Activated naive CD4-positive, alpha-beta T cell treated with Interleukin-2 at 50 U/mL for 16 hours (primary cell): ENCODE measurements at places on chromosomes 11 and 22.

GRCh38 chr11:92461447-92461846 is 236.8 kb downstream of the FAT3 start:
- DNase-seq: no peak

DNA sequence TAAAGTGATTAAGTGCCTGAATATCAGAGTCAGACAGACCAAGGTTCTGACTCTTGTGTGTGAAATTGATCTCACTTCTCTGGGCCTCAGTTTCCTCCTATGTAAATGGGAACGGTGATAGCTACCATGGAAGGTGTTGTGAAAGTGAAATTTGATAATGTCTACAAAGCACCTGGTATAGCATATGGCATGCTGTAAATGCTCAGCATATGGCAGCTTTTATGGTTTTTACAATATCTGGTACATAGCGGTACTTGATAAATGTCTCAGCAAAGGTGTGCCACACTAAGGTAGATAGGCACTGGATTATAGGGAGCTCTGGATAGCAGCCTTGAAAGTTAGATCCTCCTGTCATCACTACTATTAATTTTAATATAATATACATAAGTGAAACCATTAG is 19.9 kb downstream of the POU2AF2 start:
- no peak for DNase-seq

DNA sequence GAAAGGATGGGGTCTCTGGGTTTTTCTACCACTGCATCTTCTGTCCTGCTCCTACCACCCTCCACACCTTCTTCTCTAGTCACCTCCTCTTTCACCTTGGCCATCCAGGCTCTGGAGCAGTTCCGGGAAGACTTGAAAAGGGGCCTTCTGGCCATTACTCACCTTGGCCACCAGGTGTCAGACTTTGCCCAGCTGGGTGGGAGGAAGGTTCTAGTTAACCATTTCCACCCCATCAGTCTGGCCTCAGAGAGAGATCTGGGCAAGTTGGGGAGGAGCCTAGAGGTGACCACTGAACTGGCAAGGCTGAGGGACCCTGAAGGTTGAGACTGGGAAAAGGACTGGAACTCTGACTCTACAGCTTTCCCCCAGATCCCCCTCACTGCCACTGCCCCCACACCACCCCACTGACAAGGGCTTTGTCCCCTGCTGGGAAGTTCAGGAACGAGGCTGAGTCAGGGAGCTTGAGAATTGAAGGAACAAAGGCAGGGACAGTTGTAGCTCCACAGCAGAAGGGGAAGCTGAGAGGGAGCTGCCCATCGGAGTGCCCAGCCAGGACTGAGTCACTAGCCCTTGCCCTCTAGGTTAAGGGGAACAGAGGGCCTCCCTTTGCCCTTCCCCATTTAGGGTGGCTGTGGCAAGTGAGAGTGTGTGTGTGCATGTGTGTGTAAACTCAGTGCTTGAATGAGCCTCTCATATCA is 3.7 kb upstream of the POLD4 start:
- peak; percentile 70 for DNase-seq

DNA sequence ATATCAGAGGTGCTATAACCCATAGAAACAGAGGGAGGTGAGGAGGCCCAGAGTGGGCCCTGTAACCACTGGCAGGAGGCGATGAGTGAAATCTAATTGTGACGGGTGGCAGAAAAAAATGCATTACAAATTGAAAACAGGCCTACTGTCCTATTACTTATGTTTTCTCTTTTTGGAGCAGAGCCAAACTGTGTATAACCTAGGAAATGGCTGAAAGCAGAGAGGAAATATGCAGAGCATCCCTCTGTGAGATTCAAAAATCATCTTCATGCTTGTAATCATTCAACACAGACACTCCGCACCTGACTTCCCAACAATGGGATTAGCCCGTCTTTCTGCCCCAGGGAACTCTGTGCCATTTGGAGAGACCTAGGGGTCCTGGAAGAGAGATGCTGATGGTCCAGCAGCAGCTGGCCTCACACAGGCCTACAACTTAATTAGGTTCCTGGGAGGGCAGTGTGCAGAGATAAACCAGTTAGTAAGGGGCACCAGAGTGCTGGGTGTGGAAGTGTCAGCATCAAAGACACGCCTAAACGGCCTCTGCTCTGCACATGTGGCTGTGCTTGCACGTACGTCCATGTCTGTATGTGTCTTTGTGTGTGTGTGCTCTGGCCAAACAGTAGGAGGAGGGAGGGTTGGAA is 41.8 kb downstream of the MAP6 start:
- no peak for DNase-seq

DNA sequence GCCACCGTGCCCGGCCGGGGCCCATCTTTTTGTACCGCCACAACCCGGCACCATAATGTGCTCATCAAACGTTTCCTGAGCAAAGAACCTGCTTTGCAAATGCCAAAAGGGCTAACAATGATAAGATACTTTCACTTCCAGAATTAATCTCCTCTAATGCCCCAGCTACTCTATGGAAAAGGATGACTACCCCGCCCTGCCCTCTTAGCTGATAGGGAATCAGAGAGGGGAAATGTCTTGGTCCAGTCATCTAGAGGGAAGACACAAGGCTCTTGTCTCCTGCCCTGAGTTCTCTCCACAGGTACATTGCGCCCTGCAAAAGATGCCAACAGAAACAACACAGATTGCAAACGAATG is 586 bp downstream of the TTLL1 start:
- DNase-seq: no peak
